ENCODE measurements at places on chromosomes 11 and 22. TPM values are rescaled to one million over a fixed set of nuclear protein-coding genes. Genes with fewer than 3 reads are reported as not detected.

GRCh38 chr11:95717314-95717713 lies 72.3 kb downstream of the FAM76B start:
- DNase-seq, result no peak
- H3K4me1 ChIP-seq, result peaks cover 30% of the 10 kb centered on the region
- H3K36me3 ChIP-seq, result no peaks in the 10 kb centered on the region
- peak overlapping the region; percentile 91 for H3K27ac ChIP-seq
- H3K27me3 ChIP-seq, result no peaks in the 10 kb centered on the region

GRCh38 chr11:57288771-57289579 lies 35.8 kb downstream of the TNKS1BP1 start:
- no peak for DNase-seq
- H3K4me3 ChIP-seq, result no peak overlapping the region
- H3K27me3 ChIP-seq, result no peaks in the 10 kb centered on the region
- H3K27ac ChIP-seq, result no peak overlapping the region
- peaks cover 6% of the 10 kb centered on the region for H3K4me1 ChIP-seq

Gene DNAJC24
- total RNA-seq, result 15.7 TPM

Gene CD151
- total RNA-seq, result 108 TPM

Gene TRIM66
- total RNA-seq, result 12.6 TPM
